ENCODE measurements at places on chromosomes 16 and 17.

DNA sequence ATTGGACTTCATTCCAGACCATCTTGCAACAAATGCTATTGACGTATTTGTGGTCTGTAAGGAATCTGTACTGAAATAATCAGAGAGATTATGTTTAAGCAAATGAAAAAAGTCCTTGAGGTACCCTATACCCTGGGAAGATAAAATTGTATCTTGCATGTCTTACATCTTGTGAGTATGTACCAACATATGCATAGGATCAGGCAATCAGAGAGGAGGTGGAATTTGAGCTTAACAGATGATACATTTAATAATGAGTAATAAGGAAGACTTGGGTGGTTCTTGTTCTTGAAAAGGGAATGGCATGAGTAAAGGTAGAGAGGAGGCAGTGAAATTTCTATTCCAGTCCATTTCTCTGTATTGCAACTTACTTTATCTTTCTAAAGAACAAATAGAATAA is 10.6 kb downstream of the MOSMO start:
- DNase-seq, result no peak

DNA sequence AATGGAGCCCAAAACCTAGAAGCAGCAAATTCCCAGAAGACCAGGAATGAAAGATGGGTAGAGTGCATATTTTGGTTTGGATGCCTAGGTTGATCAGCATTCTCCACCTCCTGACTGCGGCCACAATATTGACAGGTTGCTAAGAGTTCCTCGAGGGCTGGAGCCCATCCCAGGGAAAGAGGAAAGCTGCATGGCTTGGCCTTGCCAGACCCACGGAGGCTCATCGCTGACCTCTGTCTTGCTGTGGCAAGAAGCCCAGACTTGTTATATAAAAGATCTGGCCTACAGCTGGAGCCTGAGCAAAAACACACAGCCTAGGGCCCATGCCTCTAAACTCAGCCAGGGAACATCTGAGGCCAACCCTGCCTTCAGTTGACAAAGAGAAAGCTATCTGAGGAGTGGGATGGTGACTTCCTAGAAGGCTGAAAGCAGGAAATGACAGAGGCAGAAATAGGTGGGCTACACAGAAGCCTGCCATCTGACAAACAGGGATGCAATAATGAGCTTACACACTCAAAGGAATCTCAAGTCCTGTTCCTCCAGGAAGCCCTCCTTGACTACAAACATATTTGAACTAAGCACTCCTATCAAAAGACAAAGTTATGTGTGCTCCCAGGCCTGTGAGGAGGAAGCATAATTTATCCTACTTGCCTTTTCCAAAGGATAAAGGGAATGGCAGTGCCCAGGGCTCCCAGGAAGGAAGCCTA is 22.5 kb upstream of the SLC35B1 start:
- no peak for DNase-seq

GRCh38 chr17:73071066-73071999 is 21.2 kb downstream of the SLC39A11 start:
- DNase-seq, result no peak

DNA sequence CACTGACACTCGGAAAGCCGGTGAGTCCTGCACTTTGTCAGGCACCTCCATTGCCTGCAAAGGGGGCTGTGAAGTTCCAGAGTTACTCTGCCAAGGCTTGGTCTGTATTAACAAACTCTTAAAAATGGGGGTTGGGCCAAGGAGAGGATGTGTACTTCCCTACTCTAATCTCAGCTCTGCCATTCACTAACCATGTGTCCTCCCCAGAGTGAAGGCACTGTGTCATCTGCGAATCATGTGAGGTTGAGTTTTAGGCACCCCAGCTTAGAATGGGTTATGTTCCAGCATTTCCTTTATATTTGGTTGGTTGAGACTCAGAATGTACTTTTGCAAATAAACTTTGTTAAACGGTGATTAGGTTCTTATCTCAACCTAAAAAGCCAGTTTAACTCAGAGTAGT is 24.9 kb downstream of the ERCC4 start:
- no peak for DNase-seq

- no peak for DNase-seq
Measured at GRCh38 chr17:64448665-64449512, at the start of gene MILR1. MILR1 (plus strand) TSS chr17:64449115; CDS start chr17:64449169, 54 bp downstream.

GRCh38 chr16:57536306-57537193 is at the start of gene CCDC102A:
CCDC102A (minus strand) TSS chr16:57536571; CDS start chr16:57529177, 7,394 bp downstream.
- DNase-seq, result no peak

GRCh38 chr16:30567160-30567990 is 4.1 kb downstream of the ZNF688 start:
- no peak for DNase-seq

DNA sequence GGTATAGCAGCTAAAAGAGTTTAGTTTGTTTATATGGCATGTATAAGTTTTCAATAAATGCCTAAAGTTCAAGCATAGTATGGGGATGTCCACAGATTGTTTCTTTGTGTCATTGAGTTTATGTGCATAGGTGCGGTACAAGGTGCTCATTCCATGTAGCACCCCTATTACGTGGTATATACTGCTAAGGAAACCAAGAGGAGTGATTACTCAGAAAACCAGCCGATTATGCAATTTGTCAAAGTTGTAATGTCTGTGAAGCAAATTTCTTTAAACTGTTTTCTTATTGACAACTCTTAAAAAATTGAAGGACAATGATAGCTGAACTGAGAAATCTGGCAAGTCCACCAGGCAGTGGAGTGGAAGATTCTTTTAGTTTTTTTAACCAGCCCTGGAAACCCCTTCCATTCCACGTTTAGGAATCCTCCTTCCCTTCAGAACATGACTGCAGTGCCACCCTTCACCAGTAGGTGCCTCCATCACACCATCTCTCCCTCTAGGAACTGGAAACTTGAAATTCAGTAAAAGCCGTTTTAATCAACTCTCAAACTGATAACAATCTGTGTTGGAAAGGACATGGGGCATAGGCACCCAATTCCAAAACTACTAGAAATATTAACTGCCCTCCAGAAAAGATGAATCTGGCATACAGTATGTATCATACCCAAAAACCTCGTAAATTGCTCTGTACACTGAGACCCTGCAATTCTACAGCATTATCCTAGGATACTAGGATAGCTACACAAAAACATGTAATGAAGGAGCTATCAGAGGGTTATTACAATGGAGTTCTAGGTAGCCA is 43.5 kb downstream of the REXO5 start:
- no peak for DNase-seq

DNA sequence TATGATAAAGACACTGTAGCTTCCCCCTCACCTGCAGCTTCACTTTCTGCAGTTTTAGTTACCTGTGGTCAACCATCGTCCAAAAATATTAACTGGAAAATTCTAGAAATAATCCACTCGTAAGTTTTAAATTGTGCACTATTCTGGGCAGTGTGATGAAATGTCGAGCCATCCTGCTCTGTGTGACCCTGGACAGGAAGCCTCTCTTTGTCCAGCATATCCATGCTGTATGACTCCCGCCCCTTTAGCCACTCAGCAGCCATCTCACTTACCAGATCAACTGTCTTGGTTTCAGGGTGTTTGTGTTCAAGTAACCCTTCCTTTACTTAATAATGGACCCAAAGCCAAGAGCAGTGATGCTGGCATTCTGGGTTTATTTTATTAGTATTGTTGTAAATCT is 56.1 kb downstream of the SIAH1 start:
- no peak for DNase-seq

GRCh38 chr17:32558997-32559650 is 72.3 kb downstream of the CDK5R1 start:
- DNase-seq, result no peak

- no peak for DNase-seq
Measured at GRCh38 chr16:20612551-20613480, 36.6 kb upstream of the ACSM2B start.

- DNase-seq, result no peak
Measured at GRCh38 chr17:73224237-73224636, 31.4 kb downstream of the COG1 start.

DNA sequence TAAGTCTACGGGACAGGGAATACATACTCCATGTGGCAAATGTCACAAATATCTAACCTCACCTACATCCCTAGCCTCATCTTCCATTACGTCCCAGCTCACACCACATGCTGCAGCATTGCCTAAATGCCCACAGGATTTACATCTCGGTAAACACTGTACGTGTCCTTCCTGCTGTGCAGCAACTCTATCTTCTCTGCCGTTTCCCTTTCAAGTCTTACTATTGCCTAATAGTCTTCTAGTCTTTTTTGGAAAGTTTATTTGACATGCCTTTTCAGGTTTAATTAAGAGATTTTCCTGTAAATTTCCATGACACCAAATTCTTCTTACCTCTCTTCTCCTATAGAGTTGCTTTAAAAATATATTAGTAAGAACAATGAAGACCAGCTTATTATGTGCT is 120.5 kb downstream of the HS3ST4 start:
- DNase-seq, result no peak

GRCh38 chr16:60259956-60260355 is 1525.8 kb upstream of the GOT2 start:
- no peak for DNase-seq

- DNase-seq, result no peak
Measured at GRCh38 chr16:64481497-64481896, 640.4 kb downstream of the CDH11 start.

DNA sequence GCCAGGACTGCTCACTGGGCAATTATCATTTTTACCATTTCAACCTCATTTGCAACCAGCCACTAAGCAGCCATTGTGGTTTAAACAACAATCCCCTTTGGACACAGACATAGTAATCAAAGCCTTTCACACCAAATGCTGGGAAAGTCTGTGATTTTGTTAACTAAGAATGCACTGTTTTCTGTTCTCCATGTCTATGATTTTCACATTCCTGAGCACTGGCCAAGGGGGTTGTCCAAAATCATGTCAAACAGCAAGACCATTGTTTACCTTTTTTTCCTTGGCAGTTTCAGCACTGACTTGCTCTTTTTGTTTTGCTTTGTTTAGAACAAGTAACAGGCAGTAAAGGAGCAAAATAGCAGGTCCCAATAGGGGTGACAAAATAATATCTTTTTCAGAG is 106.3 kb upstream of the SIAH1 start:
- no peak for DNase-seq

DNA sequence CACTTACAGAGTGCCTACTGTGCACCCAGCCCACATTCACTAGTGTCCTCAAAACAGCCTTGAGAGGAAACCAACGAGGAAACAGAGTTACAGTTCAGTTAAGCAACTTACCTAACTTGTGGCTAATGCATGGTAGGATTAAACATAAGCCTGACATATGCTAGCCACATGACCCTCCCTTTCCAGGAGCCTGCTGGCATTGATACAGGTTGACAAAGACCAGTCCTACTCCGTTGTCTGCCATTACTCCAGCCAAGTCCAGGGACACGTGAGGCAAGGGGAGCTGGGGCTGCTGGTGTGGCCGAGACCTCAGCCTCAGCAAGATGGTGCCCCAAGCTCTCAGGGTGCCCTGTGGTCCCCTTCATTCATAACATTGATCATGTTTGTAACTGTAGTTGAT is 37.9 kb downstream of the SNX20 start:
- DNase-seq, result no peak

- DNase-seq, result no peak
Measured at GRCh38 chr16:87744750-87745514, 20.9 kb downstream of the KLHDC4 start.

- no peak for DNase-seq
Measured at GRCh38 chr16:49492896-49493626, 119.5 kb downstream of the C16orf78 start.
